ENCODE measurements at places on chromosomes 7 and 10.
A peak's percentile ranks its signal among the peaks of the same experiment; 100 is the strongest.

DNA sequence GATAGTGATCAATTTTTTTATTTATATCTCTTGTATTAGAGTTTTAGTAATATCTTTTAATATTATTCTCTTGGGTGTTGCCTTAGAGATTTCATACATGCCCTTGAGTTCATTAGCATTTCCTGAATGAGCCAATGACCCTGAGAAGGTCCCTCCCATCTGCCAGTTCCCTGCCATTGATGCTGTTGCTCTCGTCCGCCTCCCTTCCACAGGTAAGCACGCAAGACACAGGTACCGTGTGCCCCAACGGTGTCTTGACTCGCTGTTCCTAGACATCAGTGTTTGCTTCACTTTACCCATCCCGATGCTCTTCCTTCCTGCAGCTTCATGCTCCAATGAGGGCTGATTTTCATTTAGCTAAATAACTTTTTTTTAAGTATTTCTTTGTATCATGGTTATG, 19.7 kb upstream of the PWWP2B start:
- ATAC-seq: no peak

DNA sequence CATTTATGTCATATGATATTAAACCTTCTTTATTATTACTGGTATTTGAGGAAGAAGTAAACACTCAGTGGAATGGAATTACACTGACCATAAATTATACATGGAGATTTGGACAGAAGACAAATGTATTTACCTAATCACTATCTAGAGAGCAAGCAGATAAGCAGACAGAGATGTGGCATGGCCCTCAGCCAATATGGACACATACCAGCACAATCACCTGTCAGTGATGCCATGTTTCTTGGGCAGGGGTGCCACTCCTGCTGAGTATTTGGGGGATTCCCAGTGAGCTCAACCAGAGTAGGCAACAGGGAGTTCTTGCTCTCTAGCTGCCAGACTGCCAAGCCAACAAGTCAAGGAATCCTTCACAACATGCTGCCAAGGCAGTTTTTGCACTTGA, 866.3 kb upstream of the LRRN3 start:
- ATAC-seq: no peak

DNA sequence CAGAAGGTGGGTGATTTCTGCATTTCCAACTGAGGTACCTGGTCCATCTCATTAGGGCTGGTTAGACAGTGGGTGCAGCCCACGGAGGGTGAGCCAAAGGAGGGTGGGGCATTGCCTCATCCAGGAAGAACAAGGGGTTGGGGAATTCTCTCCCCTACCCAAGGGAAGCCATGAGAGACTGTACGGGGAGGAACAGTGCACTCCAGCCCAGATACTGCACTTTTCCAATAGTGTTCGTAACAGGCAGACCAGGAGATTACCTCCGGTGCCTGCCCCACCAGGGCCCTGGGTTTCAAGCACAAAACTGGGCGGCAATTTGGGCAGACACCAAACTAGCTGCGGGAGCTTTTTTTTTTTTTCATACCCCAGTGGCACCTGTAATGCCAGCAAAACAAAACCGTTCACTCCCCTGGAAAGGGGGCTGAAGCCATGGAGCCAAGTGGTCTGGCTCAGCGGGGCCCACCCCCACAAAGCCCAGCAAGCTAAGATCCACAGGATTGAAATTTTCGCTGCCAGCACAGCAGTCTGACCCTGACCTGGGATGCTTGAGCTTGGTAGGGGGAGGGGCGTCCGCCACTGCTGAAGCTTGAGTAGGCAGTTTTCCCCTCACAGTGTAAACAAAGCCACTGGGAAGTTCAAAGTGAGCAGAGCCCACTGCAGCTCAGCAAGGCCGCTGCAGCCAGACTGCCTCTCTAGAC, 31.2 kb downstream of the ARMC10 start:
- no peak for ATAC-seq

- ATAC-seq: no peak
Measured at GRCh38 chr7:83599131-83599530, 49.8 kb downstream of the SEMA3E start.

GRCh38 chr7:50660040-50660829, 95.0 kb upstream of the DDC start:
- peak; percentile 12 for ATAC-seq

DNA sequence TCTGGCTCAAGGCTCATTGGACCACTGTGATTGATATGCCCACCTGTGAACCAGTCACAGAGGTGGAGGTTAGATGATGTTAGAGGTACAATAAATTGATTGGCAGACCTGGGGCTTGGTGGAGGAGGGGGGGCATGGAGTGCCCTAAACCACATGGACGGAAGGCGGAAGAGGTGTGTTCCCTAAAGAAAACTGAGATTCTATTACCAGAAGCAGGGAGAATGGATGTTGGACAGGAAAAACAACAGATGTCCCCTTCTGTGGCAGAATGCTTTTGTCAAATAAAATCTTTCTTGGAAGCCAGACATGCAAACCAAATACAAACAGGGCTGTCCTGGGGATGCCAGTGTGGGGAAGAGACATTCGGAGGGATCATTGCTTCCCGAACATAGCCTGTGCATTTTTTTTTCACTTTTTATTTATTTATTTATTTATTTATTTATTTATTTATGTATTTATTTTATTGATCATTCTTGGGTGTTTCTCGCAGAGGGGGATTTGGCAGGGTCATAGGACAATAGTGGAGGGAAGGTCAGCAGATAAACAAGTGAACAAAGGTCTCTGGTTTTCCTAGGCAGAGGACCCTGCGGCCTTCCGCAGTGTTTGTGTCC, 433.9 kb downstream of the RPS24 start:
- ATAC-seq: no peak

- ATAC-seq: no peak
Measured at GRCh38 chr10:118343115-118343514, 991 bp upstream of the FAM204A start.

GRCh38 chr7:92781117-92781720, 55.2 kb downstream of the CDK6 start:
- ATAC-seq: no peak

DNA sequence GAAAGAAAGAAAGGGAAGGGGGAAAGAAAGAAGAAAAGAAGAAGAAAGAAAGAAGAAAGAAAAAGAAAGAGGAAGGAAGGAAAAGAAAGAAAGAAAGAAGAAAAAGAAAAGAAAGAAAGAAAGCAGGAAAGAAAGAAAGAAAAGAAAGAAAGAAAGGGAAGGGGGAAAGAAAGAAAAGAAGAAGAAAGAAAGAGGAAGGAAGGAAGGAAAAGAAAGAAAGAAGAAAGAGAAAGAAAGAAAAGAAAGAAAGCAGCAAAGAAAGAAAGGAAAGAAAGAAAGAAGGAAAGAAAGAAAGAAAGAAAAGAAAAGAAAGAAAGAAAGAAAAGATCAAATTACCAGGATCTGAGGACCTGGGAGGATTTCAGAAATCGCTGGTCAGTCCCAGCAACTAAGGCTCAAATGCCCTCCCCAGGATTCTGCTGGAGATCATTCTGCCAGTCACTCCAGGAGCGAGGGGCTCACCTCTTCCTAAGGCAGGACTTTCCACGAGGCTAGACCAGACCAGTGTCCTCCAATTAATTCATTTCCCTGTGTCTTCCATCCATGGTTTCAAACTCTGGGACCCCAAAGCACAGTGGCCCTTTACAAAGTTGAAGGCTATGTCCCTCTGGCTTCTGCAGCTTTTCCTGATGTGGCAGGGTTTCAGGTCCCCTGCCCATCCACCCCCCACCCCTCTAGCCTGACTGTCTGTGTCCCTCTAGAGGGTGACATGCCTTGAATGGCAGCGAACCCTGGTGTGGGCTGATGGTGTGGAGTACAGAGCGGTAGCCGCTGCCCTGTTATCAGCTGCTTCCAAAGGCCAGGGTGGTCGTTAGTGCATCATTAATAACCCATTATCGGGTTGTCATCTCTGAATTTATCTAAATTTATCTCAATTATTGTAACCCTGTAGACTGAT, 77.9 kb downstream of the PARP12 start:
- ATAC-seq: no peak

- ATAC-seq: peak; percentile 28
Measured at GRCh38 chr10:100509241-100509840, 10.3 kb downstream of the SEC31B start.

DNA sequence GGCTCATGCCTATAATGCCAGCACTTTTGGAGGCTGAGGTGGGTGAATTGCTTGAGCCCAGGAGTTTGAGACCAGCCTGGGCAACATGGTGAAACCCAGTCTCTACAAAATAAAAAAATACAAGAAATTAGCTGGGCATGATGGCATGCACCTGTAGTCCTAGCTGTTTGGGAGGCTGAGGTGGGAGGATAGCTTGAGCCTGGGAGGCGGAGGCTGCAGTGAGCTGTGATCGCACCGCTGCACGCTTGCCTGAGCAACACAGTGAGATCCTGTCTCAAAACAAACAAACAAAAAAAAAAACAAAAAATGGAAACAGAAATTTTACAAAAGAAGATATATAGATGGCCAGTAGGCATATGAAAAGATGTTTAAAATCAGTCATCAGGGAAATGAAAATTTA, 57.1 kb downstream of the PTEN start:
- no peak for ATAC-seq

DNA sequence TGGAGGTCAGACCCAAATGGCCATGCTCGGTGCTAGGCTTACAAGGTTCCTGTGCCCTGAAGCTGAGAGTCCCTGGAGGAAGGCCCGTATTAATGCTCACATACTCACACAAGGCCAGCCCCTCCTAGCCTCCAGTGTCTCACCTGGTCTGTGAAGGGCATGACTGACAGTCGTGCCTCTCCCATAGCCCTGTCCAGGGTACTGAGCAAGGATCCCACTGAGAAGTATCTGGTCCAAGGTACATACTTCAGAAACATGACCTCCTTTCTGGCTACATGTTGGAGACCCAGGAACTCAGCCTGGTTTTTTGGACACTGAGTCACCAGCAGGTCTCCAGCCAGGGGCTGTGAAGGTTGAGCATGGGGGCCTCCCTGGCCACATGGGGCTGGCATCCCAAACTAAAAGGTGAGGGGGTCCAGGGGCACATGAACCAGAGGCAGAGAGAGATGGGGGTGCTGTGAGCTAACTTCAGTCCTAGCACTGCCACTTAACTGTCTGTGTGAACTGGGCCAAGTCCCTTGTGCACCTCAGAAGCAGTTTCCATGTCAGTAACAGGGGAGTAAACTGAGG, 17.6 kb upstream of the RASGEF1A start:
- no peak for ATAC-seq

GRCh38 chr10:62183857-62184795, 84.5 kb downstream of the RTKN2 start:
- peak; percentile 15 for ATAC-seq

DNA sequence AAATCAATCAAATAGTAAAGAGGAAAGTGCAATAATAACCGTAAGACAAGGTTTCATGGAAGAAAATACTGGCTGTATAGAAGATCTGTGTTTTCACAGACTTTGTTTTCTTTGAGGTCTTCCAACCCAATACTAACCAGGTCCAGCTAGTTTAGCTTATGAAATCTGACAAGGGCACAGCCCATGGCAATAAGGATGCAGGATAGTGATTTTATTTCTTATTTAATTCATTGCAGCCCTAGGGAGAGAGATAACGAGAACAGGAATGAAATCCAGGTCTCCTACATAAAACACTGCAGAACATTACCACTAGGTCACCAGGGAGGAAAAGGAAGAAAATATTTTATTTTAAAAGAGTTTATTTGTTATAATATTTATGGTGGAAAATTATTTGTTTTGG, 145.1 kb downstream of the DNAJC1 start:
- ATAC-seq: no peak

GRCh38 chr7:6637544-6638229, 569 bp downstream of the ZNF316 start:
- peak; percentile 74 for ATAC-seq

DNA sequence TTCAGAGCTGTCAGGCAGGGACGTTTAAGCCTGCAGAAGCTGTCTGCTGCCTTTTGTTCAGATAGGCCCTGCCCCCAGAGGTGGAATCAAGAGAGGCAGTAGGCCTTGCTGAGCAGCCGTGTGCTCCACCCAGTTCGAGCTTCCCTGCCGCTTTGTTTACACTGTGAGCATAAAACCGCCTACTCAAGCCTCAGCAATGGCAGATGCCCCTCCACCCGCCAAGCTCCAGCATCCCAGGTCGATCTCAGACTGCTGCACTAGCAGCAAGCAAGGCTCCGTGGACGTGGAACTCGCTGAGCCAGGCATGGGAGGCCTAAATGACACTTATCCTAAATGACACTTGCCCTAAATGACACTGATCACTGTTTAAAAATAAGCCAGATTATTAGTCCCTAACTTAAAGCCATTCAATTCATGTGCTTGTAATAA, 6.8 kb upstream of the ASB15 start:
- no peak for ATAC-seq

- no peak for ATAC-seq
Measured at GRCh38 chr7:79478386-79478785, 24.9 kb upstream of the MAGI2 start.

GRCh38 chr10:71663311-71663710, 56.3 kb downstream of the C10orf105 start:
- no peak for ATAC-seq

- ATAC-seq: no peak
Measured at GRCh38 chr7:28790467-28790866, 167.7 kb downstream of the TRIL start.

- peak; percentile 57 for ATAC-seq
Measured at GRCh38 chr7:150435390-150436073, 14.9 kb upstream of the GIMAP8 start.

DNA sequence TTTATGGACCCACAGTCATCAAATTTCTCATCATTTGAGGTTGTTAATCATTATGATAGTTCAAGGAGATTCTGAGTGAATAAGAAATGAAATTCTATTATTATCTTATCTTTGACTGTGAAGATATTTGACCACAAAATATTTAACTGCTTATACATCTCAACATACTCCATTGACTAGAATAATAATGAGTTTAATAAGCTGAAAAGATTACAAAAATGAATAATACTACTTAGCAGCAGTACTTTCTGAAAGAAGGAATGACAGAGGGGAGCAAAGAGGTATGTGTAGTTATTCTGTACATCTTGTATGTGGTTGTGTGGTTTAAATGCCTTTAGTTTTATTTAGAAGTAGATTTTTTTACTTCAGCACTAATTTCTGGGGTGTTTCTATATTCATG, 214.2 kb downstream of the PRKG1 start:
- no peak for ATAC-seq

DNA sequence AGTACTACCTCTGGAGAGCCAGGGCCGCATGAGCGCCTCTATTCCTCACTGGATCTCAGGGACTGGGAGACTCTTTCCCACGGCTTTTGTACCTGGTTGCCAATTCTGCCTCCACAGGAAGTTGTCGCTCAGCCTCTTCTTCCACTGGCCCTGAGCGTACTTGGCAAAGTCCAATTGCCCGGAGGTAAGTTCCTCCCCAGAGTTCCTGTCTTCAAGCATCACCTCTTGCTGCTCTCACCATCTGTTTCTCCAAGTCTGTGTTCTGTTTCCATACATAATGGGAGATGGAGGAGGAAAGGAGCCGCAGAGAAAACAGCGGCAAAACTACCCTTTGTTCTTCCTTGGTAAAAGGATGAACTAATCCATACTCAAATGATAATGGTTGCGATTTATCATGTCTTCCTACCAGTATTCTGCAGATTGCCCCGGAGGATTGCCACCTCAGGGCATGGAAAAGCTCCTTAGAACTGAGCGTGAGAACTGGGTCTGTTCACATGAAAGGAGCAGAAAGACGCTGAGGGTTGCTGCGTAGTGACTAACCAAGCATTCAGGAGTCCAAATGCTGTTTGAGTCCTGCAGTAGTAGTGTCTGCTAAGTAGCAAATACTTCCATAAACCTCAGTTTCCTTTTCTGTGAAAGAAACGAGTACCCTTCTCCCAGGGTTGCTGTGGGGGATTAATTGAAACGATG, 170.2 kb upstream of the GLI3 start:
- ATAC-seq: no peak

GRCh38 chr10:88541116-88541626, 41.9 kb downstream of the RNLS start:
- no peak for ATAC-seq

- ATAC-seq: no peak
Measured at GRCh38 chr10:18880530-18880929, 168.1 kb upstream of the MALRD1 start.
